C1 segment of cervical spinal cord (tissue), 14 donors: ENCODE measurements at places on chromosomes 7 and 10.

DNA sequence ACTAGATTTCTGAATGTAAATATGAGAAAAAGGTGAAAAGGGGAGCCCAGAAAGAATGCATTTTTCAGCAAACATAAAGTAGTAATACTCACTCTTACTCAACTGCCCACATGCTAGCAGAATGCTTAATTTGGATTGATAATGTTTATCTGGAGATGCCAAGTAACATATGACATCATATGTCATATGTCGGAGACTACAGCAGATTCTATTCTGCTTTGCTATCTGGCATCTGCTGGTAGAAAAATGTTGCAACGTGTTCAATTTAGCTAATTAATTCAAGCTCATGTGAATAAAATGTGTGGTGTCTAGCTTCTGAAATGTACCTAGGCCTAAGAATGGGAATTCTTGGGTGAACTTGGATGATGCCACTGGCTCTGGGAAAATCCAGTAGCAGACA, 4.5 kb downstream of the BBIP1 start:
- no peak for DNase-seq

GRCh38 chr10:77810446-77811335, 115.9 kb downstream of the DLG5 start:
- no peak for DNase-seq

- no peak for DNase-seq
These were observed 6.3 kb downstream of the COL28A1 start for GRCh38 chr7:7529328-7529727.

DNA sequence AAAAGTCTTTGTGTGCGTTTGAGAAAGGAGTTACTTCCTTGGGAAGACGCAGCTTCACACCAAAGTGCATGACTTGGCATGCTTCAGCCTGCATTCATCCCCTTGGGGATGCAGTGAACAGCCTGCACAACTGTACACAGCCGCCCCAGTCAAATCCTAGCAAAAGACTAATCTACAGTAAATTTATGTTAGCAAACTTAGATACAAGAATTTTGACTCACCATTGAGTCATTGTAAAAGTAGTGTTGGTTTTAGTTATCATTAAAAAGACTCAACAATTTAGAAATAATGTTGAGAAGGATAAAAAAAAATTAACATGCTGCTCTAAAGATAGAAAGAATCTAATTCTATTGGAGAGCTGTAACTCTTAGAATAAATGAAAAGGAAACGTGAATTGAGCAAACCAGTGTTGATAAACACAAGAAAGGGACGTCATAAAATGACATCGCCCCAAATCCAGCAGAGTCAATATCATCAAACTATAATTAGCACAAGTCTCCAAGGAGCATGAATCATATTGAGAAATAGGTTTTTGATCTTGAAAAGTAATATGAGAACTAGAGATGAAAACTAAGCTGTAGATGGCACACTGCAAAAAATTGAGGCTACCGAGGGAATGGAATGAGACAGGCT, 11.9 kb upstream of the OPTN start:
- DNase-seq: no peak

DNA sequence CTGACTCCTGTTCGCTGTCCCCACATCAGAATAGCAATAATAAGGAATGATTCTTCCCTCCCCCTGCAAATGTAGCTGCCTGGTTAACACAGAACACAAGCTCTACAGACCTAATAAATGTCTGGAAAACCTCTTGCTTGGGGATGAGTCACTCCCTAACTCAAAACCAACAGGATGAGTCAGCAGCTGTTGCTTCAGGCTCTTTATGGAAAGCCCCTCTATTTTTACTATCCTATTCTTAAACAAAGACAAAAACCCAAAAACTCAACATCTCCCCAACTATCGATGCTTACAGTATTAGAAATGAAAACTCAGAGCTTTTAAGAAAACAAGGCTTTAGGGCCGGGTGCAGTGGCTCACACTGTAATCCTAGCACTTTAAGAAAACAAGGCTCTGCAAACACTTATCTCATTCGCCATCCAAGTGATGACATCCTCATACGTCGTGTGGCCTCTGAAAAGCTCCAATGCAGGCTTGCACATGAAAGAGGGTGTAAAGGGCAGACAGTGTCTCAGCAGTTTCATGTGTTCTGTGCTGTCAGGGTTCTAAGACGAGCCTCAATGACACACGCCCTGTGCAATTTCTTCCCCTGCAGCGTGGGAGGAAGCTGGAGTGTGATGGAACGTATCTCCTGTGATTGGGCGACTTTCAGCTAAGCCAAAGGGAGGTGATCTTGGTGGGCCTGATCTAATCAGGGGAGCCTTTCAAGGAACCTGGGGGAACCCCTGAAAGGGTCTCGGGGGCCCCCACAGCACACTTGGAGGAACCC, 70.1 kb downstream of the AMZ1 start:
- DNase-seq: no peak
